ENCODE measurements at places on chromosomes 1 and 21.

DNA sequence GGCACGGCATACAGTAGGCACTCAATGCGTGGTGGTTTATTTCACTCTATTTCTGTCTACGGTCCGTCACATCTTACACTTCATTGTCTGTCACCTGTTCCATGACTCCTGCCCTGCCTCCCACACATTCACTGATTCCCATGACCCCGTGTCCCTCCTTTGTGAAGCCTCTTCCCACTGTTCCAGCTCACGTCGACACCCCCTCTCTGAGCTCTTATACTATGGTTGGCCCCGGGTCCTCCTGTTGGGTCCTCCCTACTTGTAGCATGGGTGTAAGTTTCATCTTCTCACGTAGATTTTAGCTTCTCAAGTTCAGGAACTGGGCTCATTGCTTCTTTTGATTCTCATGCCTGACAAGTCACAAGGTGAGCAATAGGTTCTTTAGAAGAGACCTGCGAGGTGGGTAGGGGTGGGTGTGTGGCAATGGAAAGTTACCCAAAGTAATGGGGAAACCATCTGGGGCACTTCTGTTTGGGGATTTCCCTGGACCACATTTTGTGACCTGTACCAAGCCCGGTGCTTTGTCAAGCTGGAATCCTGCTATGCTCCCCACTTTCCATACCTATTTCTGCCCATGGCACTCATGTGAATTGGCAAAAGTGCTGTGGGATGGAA, 22.1 kb upstream of the IL10 start:
- DNase-seq = no peak

- no peak for DNase-seq
These were observed 83.5 kb downstream of the SPAG17 start for GRCh38 chr1:118101515-118101844.

GRCh38 chr1:43783096-43783670, 75.8 kb downstream of the ST3GAL3 start:
- DNase-seq = no peak

- peak; percentile 75 for DNase-seq
These were observed 20.5 kb upstream of the THRAP3 start for GRCh38 chr1:36203554-36204346.

- no peak for DNase-seq
These were observed 151.7 kb upstream of the NR5A2 start for GRCh38 chr1:199875856-199876255.

DNA sequence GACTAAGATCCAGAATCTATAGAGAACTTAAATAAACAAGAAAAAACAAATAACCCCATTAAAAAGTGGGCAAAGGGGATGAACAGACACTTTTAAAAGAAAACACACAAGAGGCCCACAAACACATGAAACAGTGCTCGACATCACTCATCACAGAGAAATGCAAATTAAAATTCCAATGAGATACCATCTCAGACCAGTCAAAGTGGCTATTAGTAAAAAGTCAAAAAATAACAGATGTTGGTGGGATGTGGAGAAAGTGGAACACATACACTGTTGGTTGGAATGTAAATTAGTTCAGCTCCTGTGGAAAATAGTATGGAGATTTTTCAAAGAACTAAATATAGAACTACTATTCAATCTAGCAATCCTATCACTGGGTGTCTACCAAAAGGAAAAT, 143.1 kb downstream of the IFI44 start:
- DNase-seq = no peak
